Activated naive CD4-positive, alpha-beta T cell treated with anti-CD3 and anti-CD28 coated beads for 36 hours (primary cell): ENCODE measurements at places on chromosomes 2 and 18.

- no peak for DNase-seq
These were observed 47.1 kb downstream of the CYP1B1 start for GRCh38 chr2:38028829-38029228.

GRCh38 chr2:88885275-88885674 is 193.8 kb downstream of the RPIA start:
- DNase-seq = no peak

- DNase-seq = no peak
These were observed 112.7 kb upstream of the CTDP1 start for GRCh38 chr18:79566771-79567431.

DNA sequence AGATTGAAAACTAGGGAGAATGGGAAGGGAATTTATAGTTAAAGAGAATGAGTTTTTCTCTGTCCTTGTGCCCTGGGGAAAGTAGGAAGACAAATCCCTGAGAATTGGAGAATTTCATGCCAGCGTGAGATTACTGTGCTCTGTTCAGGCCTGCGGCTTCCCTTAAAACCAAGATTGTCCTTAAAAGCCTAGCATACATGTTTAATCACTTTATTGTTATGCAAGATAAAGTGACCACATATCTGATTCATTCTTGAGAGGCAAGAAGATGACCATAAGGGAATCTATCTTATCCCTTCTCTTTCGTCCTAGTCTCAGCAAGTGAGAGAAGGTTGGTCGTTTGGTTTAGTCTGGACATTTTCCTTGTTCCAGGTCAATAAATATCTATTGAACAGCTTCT is 75.9 kb downstream of the ADCYAP1 start:
- no peak for DNase-seq

DNA sequence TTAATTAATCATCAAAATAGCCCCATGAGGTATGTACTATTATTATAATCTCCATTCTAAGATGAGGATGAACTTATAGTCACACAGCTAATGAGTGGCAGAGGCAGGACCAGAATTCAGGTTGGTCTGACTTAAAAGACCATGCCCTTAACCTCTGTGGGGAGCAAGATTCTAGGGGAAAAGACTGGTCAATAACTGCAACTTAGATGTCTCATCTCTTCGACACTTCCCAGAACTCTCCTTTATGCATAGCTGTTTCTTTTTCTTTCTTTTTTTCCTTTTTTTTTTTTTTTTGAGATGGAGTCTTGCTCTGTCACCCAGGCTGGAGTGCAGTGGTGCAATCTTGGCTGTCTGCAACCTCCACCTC is 66.3 kb upstream of the RTN4 start:
- no peak for DNase-seq

GRCh38 chr2:241039416-241039815 is 41.0 kb downstream of the SNED1 start:
- DNase-seq = no peak

GRCh38 chr18:28712796-28713425 is 536.0 kb upstream of the CDH2 start:
- DNase-seq = no peak

DNA sequence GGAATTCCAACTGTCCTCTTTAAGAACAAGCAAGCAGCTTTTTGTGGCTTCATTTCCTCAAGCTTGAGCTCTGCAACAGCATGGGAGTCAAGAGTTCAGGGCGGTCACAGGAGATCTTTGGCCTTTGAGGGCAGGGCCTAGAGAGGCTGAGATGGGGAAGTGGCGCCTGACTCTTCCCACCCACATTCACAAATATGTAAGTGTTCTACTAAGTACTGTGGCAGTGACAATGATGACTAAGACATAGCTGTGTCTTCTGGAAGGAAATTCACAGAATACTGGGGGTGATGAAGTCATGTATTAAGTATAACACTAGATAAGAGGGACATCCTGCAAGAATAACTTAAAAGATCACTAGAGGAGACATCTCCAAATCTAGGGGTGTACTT is 15.0 kb downstream of the RND3 start:
- no peak for DNase-seq

DNA sequence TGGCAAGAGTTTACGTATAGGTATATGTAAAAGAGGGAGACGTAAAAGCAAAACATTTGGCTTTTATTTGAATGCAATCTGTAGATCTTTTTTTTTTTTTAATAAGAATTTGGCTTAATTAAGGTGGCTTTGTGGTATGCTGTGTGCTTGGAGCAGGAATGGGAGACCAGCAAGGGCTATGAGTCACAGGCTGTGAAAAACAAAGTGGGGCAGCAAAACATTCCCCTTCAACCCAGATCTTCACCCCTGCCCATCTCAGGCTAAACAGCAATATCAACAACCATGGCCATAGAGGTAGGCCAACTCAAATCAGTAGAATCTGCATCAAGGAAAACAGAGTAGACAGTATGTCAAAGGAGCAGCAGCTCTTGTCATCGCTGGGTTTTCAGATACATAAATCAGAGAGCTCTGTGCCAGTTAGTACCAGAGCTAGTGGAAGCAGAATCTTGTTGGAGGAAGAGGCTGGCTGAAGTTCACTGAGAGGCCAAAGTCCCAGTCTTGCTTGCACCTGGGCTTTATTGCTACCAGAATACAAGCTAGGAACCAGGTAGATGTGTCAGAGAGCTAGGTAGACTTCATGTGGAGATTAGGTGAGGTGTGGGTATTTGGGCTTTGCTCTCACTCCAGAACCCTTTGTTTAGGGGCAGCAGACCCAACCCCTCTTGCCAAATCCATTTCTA is 191.5 kb upstream of the FANCL start:
- DNase-seq = no peak

- no peak for DNase-seq
These were observed 282.5 kb upstream of the CWC22 start for GRCh38 chr2:180289627-180290026.

- DNase-seq = no peak
These were observed 206.9 kb upstream of the NRP2 start for GRCh38 chr2:205475416-205475768.

- no peak for DNase-seq
These were observed 251.3 kb upstream of the ETAA1 start for GRCh38 chr2:67145851-67146250.

- DNase-seq = no peak
These were observed 1697.1 kb upstream of the LRRTM1 start for GRCh38 chr2:82001614-82002013.

DNA sequence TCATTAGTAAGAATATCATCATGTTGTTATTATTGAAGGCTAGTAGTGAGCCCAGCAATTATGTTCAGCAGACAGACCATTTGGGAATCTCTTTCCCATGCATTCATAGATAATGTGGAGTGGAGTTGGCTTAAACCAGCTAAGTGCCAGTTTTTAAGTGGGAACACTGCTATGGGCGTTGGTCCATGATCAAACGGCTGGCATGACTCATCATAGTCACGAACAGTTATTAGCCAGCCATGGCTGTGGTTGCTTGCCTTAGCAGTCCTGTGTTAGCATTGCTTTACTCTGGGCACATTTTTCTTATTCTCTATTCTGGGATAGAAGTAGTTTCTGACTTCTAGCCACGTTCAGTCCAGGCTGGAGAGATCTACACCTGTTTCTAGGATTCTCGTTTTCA is 17.7 kb downstream of the EIF4E2 start:
- DNase-seq = no peak

GRCh38 chr18:31533236-31533635 is 35.3 kb downstream of the DSG2 start:
- no peak for DNase-seq

DNA sequence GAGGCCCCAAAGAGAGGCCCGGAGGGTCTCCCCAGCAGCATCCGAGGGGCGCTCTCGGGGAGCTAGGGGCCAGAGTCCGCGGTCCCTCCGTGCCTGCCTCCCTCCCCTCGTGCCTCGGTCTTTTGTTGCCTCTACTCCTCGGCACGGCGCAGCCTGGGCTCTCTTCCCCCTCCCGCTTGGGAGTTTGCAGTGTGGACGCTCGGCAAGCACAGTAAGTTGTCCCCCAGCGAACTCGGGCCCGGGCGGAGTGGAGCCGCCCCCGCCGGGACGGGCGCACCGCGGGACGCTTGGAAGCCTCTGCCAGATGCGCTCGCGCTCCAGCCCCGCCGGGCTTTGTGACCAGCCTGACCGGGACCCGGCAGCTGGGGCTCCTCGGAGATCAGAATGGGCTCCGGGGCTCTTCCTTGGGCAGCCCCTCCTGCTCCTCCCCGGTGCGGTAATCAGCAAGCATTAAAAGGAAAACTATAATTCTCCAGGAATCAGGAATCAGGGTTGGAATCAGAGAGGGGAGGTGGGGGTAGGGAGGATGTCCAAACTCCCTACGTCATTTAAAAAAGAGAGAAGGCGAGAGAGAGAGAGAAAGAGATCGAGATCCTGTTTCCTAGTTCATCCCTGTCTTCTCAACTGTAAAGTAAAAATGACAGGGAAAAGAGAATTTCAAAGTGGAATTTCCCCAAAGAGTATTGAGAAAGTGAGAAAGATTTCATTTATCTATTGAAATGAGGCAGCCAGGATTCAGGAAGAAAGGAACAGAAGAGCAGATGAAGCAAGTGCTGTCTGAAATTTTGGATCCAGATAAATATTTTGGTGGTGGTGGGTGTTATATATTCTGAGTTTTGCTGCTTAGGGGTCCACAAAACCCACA is 786 bp upstream of the TMEM200C start:
- DNase-seq = no peak

GRCh38 chr2:159811232-159811631 is 13.2 kb upstream of the CD302 start:
- no peak for DNase-seq

DNA sequence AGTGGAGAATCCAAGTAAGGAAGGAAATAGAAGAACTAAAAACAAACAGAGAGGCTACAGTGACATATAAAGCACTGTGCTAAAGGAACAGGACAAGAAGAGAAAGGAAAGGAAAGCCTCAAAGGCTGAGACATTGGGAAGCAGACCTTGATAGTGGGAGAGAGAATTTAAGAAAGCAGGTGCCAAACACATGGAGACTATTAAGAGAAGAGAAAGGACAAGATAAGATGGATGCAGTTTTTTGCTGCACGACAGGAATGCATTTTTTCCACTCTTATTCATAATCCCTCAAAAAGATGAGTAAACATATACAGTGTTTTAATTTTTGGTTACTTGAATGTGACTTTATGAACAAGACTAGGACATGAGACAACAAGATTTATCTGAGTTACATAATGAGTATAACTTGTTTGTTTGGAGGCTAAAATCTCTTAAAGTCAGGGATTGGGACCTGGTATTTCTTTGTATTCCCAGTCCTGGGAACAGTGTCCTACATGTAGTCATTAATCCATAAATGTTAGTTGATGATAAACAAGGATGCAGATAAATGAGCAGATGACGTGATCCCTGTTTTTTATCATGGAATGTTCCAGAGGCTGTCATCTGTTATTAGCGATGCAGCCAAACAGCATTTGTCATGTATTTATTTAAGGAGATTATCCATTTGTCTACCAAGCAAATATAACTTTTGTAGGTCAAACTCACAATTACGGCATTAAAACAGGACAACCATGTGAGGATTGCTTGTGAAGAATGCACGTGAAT is 141.7 kb downstream of the DNER start:
- DNase-seq = no peak
